ENCODE measurements at places on chromosomes 5 and 9.

DNA sequence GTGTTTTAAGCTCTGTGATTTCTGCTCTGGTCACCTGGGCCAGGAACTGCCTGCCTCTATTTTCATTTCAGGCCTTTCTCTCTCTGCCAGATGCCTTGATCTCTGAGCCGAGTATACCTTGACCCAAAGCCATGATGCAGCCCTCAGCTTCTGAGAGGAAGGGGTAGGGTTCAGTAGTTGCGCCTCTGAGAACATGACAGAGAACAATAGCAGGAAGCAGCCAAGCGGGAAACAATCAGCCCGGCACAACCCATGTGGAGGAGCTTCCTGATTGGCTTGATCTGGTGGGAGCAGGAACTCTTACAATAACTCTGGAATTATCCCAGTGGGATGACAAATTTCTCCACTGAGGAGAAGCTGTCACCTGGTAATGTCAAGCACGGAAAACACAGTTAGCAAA, 127.4 kb downstream of the PALM2AKAP2 start:
- no peak for DNase-seq

DNA sequence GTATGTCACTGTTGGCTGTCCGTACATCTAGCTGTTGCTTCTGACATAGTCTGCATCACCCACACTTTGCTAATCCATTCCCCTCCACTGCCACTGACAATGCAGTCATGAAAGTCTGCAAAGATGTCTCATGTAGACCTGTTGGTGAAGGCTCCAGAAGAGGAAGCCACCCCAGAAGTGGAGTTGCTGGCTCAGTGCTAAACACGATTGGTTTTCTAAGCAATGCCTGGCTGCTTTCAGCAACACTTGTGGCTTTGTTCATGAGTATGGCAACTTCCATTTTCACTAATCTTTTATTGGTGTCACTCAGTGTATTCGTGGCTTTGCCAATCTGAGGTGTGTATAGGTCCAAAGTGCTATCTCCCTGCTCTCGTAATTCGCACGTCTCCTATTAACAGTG, 288.1 kb downstream of the GADD45G start:
- DNase-seq: no peak

- DNase-seq: no peak
Measured at GRCh38 chr5:37991301-37992299, 151.8 kb upstream of the GDNF start.

DNA sequence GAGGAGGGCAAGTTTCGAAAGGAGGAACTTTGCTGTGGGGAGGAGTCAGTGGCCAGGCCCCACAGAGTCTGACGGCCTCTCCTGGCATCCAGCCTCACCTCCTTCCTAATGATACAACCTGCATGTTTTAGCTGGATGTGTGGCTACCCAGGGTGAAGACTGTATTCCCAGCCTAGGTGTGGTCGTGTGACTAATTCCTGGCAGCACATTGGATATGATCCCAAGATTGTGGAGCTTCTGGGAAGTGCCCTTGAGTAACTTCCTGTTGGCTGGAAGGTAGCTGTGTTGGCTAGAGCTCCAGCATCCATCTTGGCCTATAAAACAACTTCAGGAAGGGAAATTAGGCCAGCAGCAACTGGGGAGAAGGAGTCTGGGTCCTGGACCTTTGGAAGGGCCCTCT, 19.0 kb upstream of the LPCAT1 start:
- DNase-seq: peak; percentile 42

GRCh38 chr5:173890195-173890991, 2.2 kb downstream of the CPEB4 start:
- peak; percentile 46 for DNase-seq

DNA sequence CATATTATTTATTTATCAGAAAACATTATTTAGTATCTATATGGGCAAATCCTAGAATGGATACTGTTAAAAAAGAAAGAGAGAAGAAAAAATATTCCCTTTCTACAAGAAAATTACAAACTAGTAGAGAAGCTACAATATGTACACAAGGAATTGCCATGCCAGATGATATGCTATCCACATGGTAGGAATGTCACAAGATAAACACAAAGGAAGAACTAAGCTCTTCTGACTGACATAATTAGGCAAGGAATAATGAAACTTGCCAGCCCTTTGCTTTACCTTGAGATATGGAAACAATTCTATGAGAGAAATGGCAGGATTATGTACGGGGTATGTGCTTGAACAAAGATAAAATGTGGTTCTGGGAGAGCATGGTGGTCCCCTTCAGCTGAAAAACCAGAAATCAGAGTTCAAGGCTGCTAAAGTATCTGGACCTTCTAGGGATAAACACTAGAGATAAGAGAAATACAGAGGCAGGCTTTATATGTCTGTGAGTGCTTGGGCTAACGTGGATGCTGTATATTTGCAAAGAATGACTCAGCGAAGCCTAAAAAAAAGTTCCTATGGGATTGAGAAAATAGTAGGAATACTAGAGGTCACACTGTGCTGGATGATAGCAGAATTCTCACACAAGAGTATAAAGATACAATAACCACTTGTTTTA, 451.6 kb downstream of the TLE1 start:
- DNase-seq: no peak

DNA sequence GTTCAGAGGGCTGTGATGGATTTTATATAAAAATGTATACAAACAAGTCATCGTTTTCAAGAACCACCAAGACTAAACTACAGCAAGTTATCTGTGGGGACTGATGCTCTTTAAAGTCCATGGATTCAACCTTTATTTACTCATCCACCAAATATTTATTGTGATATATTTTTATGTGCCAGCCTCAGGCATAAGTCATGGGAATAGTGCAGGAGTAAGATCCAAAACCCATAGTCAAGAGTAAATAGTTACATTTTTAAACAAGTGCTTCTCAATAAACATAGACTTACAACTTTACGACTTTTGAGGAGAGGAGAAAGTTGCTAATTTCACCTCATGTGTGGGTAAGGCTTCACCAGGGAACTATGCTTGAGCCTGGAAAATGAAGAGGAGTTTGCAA, 24.6 kb downstream of the MACIR start:
- no peak for DNase-seq

- no peak for DNase-seq
Measured at GRCh38 chr5:43312076-43312661, 1.0 kb downstream of the HMGCS1 start.

GRCh38 chr5:125194883-125195282, 448.4 kb upstream of the ZNF608 start:
- no peak for DNase-seq

GRCh38 chr5:148414833-148415232, 31.1 kb downstream of the FBXO38 start:
- DNase-seq: no peak

DNA sequence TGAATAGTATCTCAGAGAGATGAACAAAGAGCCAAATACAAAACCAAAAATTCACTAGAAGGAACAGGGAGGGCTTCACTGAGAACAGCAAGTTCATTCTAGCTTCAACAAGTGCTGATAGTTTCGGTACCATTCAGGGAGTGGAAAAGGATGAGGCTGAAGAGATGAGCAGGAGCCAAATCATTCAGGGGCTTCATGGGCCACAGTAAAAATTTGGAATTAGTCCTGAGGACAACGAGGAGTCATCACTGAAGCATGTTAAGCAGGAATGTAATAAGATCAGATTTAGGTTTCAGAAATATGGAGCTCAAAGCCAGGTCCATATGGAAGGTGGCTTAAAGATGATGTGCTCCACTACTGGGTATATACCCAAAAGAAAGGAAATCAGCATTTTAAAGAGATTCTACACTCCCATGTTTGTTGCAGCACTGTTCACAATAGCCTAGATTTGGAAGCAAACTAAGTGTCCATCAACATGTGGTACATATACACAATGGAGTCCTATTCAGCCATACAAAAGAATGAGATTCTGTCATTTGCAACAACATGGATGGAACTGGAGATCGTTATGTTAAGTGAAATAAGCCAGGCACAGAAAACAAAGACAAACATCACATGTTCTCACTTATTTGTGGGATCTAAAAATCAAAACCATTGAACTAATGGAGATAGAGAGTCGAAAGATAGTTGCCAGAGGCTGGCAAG, 36.2 kb downstream of the SPOCK1 start:
- DNase-seq: peak; percentile 16

GRCh38 chr5:172274951-172275753, 8.4 kb downstream of the UBTD2 start:
- peak; percentile 32 for DNase-seq

DNA sequence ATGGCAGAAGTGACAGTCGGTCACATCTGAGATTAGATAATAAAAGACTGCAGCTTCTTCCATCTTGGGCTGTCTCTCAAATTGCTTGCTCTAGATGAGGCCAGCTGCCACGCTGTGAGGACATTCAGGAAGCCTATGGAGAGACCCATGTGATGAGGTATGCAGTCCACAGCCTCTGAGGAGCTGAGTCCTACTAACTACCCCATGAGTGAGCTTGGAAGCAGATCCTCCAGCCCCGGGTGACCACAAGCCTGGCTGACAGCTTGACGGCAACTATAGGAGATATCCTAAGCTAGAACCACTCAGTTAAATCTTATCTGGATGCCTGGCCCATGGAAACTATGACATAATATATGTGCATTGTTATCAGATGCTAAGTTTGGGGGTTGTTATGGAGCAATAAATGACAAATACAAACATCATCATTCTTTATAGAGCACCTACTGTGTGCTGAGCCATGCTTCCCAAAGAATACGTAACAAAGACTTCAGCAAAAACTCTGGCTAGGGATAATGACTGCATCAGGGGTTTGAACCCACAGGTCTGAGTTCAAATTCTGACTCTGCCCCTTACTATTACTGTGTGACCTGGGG, 26.7 kb downstream of the KCNV2 start:
- DNase-seq: no peak

- no peak for DNase-seq
Measured at GRCh38 chr5:167219298-167219697, 1072.1 kb upstream of the WWC1 start.

- DNase-seq: no peak
Measured at GRCh38 chr5:56294354-56294753, 61.2 kb upstream of the ANKRD55 start.

GRCh38 chr5:178790371-178790770, 59.9 kb upstream of the ZNF354A start:
- DNase-seq: no peak

DNA sequence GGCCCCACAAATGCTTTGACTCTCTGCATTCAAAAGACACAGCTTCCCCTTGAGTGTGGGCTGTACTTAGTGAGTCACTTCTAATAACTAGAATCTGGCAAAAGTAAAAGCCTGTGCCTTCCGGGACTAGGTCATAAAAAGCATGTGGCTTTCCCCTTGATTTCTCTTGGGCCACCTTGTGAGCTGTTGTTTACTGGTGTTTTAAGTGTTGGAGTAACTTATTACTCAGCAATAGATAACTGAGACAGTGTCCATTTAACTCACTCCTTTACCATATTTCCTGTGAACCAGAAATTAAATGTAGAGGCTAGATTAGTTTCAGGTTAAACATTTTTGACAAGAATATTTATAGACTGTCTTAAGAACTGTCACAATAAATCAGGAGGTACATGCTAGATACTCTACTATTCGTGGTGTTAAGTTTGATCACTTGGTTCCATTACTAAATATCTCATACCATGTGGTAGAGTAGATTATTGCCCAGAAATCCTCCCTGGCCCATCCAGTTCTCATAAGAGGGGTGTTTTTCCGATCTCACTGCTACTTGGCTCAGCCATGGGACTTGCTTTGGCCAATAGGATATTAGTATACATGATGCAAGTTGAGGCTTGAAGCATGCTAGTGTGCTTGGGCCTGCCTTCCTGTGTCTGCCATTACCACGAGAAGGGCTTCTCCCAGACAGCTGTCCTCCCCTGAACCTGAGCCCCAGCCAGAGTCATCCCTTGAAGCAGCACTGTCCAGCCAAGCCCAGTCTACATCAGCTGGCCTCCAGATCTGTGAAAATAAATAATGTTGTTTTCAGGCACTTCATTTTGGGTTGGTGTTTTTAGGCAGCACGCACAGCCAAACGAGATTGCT, 10.4 kb upstream of the CMBL start:
- DNase-seq: peak; percentile 59

DNA sequence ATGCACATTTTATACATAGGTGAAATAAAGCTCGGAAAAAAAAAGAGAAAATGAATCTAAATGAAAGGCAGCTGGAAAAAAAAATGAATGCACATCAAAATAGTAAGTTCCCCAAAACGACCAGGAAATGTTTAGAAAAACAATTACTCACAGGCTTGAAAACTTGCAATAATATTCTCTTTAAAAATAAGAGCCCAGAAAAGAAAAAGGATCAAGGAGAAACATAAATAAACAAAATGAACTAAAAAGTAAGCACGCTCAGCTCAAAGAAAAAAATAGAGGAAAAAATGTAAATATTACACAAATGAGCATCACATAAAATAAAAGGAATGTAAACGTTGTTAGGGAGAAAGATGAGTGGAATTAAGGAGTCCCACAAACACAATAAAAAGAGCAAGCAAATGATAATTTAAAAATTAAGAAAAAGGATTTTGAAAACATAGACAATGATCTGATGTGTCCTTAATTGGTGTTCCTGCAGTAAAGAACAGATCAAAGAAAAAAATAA, 54.2 kb downstream of the SLC27A6 start:
- DNase-seq: no peak

- no peak for DNase-seq
Measured at GRCh38 chr9:96009690-96010472, 134.4 kb downstream of the ERCC6L2 start.

- no peak for DNase-seq
Measured at GRCh38 chr9:78210841-78211301, 25.0 kb upstream of the CEP78 start.

DNA sequence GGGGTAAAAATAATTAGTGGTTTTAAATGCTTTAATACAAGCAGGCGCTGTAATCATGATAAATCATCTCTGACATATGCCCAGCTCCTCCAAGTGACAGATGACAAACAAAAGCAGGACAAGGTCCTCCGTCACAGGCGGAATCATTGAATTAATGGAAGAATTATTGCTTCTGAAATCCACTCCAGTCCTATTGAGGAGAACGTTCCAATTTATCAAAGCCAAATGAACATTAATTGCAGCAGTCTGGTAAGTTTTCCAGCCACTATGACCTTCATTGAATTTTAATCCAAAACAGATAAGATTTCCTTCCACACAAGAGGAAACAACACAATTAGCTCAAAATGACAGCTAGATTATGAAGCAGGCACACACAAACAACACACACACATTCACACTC, 136.8 kb downstream of the ASTN2 start:
- DNase-seq: no peak

Data from ELR (cell line).